ENCODE measurements at places on chromosomes 11 and 22.

DNA sequence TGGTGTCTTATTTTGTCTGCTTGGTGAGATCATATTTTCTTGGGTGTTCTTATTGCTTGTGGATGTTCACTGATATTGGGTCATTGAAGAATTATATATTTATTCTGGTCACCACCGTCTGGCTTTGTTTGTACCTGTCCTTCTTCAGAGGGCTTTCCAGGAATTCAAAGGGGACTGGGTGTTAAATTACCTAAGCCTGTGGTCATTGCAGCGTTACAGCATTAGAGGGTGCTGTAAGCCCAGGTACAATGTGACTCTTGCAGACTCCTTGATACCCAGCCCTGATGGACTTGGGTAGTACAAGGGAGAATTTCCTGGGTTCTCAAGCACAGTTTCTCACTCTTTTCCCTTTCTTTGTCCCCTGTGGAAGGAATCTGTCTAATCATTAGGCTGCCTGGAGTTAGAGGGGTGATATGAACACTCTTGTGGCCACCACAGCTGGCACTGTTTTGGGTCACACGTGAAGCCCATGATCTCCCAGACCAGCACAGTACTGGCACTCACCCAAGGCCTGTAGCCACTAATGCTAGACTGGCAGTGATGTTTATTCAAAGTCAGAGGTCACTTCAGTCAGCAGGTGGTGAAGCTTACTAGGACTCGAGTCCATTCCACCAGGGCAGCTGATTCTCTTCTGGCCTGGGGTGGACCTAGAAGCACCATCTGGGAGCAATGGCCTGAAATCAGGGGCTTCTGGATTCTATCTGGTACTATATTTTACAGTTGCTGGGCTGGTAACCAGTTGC, 56.1 kb upstream of the NARS2 start:
- DNase-seq = no peak

GRCh38 chr11:64529559-64530520, 61.2 kb upstream of the SLC22A12 start:
- DNase-seq = no peak

DNA sequence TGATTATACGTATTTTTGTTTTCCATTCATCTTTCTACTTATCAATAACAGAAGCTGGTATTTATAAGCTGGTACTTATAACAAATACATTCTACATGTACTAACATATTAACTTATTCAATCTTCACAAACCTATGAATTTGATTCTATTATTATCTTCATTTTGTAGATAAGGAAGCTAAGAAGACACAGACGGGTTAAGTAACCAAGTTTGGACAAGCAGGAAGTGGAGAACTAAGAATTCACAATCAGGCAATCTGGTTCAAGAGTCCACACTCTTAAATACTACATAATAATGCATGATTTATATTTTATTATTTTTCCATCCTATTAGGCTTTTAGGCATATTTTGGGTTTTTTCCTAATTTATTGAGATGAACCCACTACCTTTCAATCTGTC, 25.0 kb downstream of the FCHSD2 start:
- DNase-seq = no peak

- DNase-seq = no peak
These were observed 52.4 kb downstream of the LRRC74B start for GRCh38 chr22:21098099-21098671.

- no peak for DNase-seq
These were observed 1.8 kb upstream of the SLC22A8 start for GRCh38 chr11:63017306-63017974.

DNA sequence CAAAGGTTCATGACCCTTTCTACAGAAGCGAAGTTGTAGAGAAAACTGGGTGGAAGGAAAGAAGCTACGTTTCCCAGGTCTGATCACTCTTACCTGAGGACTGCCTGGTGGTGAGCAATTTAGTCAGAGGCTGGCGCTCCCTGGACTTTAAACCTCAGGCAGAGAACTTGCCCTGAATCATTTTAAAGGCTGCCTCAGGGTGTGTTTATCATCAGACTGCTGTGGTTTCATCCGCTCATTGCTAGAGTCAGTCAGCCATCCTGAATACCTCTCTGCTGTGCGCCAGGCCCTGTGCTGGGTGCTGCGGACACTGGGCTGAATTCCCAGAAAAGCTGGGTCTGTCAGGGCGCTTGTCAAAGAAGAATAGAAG, 2.7 kb downstream of the DTX4 start:
- DNase-seq = no peak

GRCh38 chr11:97751952-97752351, 1268.8 kb upstream of the CNTN5 start:
- no peak for DNase-seq

- no peak for DNase-seq
These were observed 346.6 kb downstream of the AASDHPPT start for GRCh38 chr11:106424111-106424510.

DNA sequence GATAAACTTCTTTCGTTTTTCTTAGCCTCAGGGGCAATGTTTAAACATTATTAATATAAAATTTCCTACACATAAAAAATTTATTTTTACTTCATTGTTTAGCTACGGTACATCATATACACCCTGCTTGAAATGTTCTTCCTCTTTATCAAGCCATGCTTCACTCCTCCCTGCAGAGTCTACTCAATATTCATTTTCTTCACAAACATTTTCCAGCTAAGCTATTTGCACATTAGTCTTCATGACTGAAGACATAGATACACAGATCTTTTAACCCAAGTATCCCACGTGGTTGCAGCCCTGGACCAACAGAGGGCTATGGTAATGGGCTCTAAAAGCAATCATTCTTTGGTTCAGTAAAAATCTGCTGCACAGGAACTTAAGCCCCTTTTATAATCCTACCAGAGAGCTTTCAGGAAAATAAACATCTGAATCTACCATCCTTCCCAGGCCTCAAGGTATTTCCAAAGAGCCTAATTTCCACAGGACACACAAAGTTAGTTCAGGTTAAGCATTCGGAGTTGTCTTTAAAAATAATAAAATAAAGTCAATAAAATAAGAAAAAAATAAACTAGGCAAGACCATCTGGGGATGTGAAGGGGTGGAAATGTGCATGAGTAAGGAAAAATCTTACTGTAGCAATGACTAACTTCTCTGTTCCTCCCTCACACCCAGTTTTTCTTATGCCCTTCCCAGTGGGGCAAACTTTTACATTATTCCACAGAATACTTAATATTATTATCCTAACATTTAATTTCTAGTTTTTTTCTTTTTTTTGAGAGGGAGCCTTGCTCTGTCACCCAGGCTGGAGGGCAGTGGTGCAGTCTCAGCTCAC, 21.6 kb upstream of the OR6X1 start:
- no peak for DNase-seq

DNA sequence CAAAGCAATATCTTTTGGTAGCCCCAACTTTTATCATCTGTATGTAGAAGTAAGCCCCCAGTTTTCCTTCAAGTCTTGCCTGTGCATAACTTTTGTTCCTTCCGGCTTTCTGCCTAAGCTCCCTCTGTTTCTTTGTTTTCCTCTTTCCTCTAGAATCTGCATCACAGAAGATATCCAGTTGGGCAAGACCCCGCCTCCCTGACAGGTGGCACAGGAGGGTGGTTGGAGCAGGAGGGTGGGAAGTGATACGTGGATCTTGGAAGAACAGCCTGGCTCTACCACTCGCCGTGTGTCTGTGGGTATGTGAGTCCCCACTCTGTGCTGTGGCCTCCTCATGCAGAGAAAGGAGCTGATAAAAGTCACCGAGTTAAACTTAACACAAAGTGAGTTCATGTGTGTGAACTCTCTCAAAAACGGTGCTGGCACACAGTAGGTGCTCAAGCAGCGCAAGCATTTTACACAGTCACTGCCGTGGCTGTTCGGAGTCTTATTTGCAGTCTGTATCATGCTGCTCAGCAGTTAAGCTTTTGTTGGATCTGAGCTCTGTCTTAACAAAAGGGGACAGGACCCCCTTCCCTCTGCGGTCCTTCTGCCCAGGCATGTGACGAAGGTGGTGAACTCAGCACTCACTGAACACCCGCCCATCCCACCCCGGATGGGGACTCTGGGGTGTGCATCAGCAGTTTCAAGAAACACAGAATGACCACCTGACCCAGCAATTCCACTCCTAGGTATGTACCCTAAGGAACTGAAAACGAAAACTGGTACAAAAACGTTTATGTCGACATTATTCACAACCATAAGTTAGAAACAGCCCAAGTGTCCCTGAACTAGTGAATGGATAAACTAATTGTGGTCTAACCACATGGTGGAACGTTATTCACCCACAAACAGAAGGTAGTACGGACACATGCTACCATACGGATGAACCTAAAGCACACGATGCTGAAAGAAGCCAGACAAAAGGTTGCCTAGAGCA, 249.1 kb downstream of the CTTN start:
- DNase-seq = no peak

GRCh38 chr11:44066732-44067141, 667 bp downstream of the ACCS start:
- no peak for DNase-seq

DNA sequence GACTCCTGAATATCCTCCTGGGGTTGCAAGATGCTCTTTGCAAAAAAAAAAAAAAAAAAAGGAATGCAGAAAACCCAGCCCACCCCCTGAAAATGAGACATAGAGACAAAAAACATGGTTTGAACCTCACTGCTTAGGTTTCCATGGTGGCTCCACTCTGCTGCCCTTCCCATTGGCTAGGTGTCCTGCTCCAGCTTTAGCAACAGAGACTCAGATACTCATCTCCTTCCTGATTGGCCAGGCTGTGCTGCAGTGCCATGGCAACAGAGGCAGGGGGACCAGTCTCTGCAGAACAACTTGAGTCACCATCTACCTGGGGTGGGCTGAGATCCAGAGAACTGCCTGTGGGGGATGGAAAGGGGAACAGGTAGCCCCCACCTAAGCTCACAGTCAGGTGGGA, 17.4 kb upstream of the YWHAH start:
- DNase-seq = no peak

DNA sequence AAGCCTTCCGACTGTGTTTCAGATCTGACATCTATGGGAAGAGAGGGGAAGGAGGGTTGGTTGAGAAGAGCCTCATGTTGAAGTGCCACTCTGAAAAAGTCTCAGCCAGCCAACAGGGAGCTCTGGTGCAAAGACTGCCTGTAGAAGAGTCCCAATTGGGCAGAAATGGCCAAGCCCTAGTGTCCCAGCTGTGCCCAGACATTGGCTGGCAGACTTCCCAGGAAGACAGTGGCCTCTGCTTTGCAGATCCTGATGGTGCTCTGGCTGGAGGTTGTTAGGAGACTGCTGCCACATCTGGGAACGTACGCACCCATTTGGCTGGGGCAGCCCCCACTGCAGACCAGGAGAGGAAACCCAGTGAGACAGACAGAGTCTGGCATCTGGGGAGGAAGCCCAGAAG, 3.2 kb upstream of the PLA2G3 start:
- no peak for DNase-seq

- no peak for DNase-seq
These were observed 1.9 kb downstream of the CLDN5 start for GRCh38 chr22:19522190-19522880.

DNA sequence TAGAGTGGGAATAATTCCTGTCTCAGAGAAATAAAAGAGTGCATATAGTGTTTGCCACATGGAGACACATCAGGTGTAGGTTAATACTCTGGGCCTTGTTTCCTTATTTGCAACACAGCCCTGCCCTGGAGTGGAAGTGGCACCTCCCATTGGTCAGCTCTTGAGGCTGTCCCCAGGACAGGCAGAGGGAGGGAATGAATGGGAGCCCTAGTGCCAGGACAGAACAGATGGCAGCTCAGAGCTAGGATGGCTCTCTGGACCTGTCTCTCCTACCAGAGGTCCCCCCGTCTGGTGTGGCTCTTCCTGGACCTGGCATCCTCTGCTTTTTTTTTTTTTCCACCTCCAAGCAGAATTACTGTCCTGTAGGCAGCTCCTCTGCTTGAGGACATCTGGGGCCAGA, 35.6 kb downstream of the LIMK2 start:
- no peak for DNase-seq

- no peak for DNase-seq
These were observed 9.2 kb downstream of the MUC2 start for GRCh38 chr11:1083621-1084551.

DNA sequence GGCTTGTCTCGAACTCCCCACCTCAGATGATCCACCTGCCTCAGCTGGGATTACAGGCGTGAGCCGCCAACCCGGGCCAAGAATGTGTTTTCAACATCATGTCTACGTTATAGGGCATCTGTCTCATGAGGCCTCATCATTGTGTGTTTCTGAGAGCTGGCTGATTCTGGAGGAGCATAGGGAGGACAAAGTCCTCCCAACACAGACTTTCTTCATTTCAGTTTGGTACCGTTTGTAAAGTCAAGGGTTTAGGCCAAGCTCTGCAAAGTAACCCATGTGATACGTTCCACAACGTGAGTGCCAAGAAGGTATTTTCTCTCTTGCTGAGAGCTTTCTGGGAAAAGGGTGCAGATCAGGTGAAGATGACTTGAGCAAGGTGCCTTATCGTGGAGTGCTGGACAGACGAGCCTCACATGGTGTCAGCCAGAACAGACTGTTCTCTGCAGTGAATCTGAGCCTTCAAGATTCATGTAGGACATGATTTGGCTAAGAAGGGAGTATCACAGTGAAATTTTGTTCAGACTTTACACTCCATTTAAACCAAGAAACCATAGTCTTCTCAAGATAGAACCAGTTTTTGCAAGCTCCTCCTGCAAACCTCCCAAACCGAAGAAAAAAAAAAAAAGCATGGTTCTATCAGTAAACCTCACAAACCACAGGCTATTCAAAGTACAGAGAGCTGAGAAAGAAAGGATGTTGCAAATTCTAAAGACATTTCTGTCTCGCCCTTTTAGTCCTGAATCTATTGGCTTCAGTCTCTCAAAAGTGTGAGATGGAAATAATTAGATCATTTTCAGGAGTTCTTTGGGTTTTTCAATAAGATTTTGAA, 71.7 kb downstream of the DBX1 start:
- DNase-seq = no peak

- DNase-seq = no peak
These were observed 218.8 kb downstream of the PGR start for GRCh38 chr11:100910808-100911207.

GRCh38 chr11:2549491-2549875, 104.7 kb downstream of the KCNQ1 start:
- DNase-seq = no peak

- no peak for DNase-seq
These were observed 14.4 kb downstream of the TSKU start for GRCh38 chr11:76797341-76798201.

GRCh38 chr11:14358729-14359439, at the start of gene RRAS2:
Gene RRAS2 (minus strand): TSS chr11:14359183. CDS start chr11:14358870, 313 bp downstream.
- peak; percentile 54 for DNase-seq

DNA sequence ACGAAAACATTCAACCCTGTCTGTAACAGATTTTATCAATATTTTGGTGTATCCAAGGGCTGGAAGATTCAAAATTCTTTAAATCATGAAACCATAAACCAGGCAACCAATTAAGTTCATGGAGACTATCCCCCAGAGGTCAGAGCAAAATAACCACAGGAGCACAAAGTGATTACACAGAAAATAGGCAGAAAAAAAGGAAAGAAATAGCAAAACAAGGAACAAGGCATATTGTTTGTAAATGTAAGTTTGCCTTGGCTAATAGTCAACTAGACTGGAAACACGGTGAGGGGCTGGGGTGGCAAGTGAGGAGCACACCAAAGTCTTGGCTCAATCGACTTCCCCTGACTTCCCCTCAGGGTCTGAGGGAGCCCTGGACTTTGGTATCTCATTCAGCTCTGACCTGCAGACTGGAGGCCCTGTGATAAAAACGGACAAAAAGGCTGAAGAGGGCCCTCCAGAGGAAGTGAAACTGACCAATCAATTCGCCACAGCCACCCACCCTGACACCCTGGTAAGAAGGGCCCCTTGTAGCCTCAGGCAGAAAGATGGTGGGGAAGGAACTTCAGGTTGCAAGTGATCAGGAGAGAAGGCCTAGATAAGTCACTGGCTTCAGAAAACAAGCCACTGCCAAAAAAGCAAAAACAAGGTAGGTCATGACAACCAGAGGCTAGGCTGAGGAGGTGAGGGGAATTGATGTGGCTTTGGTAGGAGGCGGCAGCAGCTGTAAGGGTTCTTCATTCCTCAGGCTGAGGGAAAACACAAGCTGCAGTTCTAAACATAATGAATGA, 1.8 kb downstream of the SIK3 start:
- DNase-seq = no peak
